ENCODE measurements at places on chromosomes 2 and 18.
A peak's percentile ranks its signal among the peaks of the same experiment; 100 is the strongest.

- DNase-seq: no peak
Observed at GRCh38 chr2:124740636-124741035, 715.5 kb downstream of the CNTNAP5 start.

DNA sequence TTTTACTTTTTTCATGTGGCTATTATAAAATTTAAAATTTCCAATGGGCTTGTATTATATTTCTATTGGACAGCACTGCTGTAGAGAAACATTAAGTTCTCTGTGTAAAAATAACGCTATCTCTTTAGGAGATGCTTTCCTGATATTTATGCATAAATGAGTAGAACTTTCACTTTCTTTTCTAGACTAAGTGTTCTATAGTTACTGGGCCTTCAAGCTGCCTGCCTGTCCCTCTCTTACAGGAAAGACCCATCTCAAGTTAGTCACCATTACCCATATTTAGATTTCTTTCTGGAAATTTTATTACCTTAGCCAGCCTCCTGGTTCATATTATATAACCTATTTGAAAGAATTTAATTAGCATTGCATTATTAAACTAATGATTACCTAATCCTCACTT, 4.8 kb downstream of the ITGA4 start:
- DNase-seq: no peak

DNA sequence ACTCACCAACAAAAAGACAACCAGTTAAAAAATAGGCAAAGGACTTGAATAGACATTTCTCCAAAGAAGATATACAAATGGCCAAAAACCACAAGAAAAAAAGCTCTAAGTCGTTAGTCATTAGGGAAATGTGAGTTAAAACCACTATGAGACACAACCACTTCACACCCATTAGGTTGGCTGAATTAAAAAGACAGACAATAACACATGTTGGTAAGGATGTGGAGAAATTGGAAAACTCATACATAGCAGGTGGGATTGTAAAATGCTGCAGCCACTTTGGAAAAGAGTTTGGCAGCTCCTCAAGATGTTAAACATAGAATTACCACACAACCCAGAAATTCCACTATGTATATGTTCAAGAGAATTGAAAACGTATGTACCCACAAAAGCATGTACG, 117.6 kb upstream of the SPATS2L start:
- no peak for DNase-seq

DNA sequence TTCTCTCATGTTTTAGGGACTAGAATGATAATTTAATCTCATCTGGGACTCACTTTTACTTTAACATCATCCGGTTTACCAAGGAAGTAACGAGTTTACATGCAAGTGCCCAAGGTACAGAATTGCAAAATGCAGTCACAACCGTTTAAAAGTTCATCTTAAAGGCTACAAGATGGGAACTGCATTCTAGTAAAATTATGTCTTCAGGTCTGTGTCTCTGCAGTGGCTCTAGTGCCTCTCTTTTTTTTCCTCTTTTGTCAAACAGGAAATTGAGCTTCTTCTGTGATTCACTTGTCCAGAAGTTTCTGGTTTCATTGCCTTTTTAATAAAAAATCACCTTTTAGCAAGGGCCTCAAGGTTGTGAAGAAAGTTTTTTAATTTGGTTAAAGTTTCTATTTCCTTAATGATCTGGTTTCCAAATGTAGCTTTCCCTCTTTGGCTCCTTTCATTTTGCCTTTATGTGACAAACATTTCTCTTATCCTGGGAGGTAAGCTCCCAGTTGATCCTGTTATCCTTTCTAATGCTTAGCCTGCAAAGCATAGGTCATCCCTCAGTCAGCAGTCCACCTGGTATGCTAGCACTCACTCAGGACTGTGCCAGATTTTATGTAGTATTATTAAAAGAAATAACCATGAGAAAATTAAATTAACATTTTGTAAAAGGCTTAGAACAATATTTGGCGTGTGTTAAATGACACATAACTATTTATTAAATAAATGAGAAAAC, 2.4 kb downstream of the GLS start:
- DNase-seq: no peak

GRCh38 chr2:15893689-15894480, 46.5 kb upstream of the MYCN start:
- no peak for DNase-seq

- no peak for DNase-seq
Observed at GRCh38 chr2:203590496-203590895, 55.4 kb upstream of the RAPH1 start.

GRCh38 chr2:53442783-53443182, 324.8 kb upstream of the CHAC2 start:
- DNase-seq: no peak

DNA sequence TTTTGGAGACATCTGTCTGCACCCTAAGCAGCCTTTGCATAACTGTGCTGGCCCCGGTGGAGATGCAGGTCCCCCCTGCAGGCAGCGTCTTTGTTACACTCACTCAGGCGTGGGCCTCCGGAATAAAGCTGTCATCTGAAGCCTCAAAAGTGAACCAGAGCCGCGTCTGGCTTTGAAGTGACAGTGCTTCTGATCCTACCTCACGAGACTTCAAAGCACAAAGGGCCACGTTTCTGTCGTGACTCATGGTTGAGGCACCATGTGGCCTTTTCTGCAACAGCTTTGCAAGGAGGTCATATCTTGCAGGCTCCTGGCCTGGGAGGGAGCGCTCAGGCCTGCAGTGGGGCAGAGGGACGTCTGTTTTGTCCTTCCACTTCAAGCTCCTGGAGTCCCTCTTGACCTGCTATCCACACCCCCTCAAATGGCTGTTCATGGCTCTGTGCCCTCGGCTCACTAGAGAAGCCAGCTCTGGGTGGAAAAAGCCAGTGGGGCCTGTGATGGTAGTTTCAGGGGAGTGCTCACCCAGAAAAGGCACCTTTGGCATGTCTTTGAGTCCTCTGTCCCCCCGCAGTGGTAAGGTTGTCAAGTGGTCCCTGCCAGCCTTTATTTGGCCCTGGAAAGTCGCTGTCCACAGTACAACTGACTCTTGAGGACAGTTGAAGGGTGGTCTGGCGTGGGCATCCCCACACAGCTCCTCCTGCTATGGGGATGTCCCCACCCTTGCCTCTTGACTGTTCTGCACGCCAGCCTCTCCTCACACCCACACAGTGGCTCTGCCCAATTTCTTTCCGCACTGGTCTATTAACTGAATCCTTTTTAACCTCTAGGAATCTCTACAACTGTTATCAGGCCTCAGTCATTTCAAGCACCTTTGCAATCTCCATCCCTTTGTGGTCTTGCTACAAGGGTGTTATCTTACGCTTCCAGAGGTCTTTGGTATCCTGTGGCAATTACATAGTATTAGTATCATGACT, 19.3 kb downstream of the GPR55 start:
- DNase-seq: peak; percentile 12

Measured in cardiac fibroblast (primary cell).